ENCODE measurements at places on chromosomes 2 and 18.

DNA sequence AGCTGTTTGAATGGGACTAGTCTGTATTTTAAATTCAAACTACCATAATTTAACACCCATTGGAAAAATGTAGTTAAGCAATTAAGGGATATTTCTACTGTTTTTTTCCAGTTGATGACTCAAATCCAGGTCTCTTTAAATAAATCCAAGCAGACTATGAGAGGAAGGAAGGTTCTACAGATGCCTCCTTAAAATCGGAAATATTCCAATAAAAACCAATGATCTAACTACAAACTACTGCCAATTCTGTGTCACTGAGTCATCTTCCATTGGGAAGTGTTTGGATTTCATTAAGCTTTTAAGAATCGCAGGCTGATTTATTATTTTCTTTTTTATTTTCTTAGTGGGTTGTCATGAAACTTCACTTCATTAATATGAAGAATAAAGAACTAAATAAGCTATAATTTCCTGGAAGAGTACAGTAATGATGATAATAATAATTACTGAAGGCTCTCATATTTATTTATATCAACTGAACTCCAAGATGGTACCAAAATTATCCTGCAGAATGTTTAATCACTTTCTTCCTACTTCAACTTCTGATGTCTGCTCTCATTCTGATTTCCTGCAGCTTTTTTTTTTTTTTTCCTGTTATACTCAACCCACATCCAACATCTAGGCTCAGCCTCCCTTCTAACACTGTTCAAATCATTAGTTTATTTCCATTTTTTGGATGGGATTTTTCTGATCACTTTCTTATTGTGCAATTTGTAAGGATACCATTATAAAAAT, 166.3 kb upstream of the FN1 start:
- no peak for DNase-seq

- DNase-seq: no peak
Measured at GRCh38 chr2:13676269-13676668, 956.2 kb upstream of the LRATD1 start.

DNA sequence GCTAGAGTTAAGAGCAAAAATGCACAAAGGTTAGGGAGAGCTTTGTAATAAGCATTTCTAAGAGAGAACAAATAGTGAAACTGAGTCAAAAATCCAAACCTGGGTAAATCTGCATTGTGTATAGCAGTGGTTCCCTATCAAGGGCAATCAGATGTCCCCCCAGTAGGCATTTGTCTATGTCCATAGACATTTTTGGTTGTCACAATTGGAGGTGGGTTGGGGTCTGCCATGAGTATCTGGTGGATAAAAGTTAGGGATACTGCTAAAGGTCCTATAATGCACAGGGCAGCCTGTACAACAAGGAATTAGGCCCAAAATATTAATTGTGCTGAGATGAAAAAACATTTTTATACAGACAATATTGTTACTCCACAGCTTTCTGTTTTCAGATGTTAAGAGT, 21.0 kb downstream of the NOP58 start:
- DNase-seq: no peak

DNA sequence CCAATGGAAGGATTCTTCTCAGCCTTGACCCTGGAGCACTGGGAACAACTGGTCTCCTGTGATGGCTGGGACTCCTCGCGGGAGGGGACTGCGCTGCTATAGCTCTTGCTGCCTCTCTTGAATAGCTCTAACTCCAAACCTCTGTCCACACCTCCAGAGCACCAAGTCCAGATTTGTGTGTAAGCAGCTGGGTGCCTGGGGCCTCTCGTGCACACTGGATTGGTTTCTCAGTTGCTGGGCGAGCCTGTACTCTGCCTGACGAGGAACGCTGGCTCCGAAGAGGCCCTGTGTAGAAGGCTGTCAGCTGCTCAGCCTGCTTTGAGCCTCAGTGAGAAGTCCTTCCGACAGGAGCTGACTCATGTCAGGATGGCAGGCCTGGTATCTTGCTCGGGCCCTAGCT, 28.8 kb downstream of the LIPG start:
- DNase-seq: no peak

DNA sequence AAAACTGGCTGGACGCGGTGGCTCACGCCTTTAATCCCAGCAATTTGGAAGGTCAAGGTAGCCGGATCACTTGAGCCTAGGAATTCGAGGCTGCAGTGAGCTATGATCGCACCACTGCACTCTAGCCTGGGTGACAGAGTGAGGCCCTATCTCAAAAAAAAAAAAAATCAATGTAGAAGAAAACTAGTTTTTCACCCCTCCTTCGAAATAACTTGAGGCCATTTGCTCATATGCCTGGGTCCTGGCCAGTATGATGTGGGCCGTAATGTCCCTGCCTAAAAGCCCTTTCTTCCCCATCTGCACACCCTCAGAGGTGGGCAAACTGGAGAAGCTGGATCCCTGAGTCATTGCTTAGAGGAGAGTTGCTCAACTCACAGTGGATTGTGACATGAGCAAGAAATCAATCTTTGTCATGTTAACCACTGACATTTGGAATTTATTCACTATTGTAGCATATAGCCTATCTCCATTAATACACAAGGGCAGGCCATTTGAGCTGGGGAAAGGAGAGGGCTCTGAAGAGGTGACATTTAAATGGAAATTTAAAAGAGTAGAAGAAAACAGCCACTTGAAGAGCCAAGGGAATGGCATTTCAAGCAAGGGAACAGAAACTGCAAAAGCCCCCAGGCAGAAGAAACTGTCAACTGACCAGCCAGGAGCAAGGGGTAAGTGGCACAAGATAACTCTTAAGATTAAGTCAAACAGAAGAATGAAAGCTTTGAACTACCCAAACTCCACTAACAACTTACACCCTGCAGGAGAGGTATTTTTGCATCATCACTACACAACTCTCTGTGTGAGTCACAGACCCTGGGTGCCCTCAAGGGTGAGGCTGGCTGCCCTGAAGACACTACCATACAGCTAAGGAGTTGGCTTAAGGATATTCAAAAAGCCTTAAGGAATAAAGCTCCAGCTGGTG, 7.6 kb upstream of the METTL21A start:
- DNase-seq: no peak

GRCh38 chr18:35116784-35117318, 75.6 kb downstream of the MAPRE2 start:
- peak; percentile 23 for DNase-seq

DNA sequence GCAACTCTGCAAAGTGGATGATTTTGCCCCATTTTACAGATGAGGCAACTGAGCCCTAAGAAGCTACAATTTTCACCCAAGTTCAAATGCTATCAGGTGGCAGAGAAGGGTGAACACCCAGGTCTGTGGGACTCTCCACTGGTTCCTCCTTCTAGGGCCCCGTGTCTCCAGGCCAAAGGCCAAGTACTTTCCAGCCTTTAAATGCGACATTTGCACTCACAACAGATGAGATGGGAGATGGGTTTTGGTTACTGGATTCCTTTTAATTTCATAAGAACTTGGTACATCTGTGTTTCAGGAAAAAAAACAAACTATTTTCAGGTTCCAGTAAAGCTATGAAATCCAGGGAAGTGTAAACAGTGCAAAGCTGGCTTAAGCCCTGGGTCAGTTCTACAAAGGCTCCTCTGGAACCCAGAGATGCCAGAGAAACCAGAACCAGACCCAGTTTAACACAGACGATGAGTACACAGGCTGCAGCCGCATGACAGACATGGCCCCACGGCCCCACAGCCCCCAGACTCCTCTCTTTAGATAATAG, 361.7 kb downstream of the ANAPC1 start:
- no peak for DNase-seq

DNA sequence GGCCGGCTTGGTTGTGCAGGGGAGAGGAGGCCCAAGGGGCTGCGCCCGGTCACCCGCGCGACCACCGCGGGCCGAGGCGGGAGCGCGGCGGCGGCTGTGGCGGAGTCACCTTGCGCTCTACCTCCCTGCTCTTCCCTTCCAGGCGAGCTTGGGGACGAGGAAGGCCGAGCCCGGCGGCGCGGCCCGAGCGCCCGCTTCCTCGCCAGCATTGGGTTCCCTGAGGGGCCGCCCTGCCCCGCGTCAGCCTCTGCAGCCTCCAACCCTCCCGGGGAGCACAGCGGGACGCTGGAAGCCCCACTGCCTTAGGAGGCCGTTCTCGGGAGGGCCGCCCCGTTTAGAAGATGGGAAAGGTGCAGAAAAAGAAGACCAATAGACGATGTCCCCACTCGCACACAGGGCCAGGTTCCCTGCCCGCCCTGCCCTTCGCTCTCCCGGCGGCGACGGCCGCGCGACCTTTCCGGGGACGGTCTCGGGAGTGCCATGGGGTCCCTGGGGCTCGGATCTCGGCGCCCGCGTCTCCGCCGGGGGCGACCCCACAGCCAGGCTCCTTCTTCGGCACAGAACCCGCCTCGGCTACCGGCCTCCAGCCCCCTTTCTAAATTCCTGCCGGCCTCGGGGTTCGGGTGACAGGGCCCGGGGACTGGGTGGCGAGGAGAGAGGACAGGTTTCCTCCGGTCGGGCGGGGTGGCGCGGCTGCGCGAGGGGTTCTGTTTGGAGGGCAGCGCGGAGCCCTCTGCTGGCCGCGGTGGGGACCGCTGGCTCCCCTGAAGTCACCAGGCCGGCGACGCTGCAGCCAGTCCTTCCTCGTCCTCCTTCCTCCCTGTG, 85.5 kb downstream of the HS6ST1 start:
- DNase-seq: peak; percentile 74
